A549 treated with dexamethasone at 1 μM for 4 hours (cell line): ENCODE measurements at places on chromosomes 6 and 20. TPM values are rescaled to one million over a fixed set of nuclear protein-coding genes. Genes with fewer than 3 reads are reported as not detected.

The MOG gene
- total RNA-seq, result not detected in 5 replicates

The RBBP8NL gene
- 1.0 to 2.1 TPM (median 1.2 TPM) in 5 replicates for total RNA-seq

The VIP gene
- not detected in 5 replicates for total RNA-seq

The RAMACL gene
- 0.07 to 0.18 TPM (median 0.11 TPM) in 5 replicates for total RNA-seq

The ARFGAP1 gene
- total RNA-seq, result 34.4 to 68.0 TPM (median 62.0 TPM) in 5 replicates
